ENCODE measurements at places on chromosomes 1 and 21.

DNA sequence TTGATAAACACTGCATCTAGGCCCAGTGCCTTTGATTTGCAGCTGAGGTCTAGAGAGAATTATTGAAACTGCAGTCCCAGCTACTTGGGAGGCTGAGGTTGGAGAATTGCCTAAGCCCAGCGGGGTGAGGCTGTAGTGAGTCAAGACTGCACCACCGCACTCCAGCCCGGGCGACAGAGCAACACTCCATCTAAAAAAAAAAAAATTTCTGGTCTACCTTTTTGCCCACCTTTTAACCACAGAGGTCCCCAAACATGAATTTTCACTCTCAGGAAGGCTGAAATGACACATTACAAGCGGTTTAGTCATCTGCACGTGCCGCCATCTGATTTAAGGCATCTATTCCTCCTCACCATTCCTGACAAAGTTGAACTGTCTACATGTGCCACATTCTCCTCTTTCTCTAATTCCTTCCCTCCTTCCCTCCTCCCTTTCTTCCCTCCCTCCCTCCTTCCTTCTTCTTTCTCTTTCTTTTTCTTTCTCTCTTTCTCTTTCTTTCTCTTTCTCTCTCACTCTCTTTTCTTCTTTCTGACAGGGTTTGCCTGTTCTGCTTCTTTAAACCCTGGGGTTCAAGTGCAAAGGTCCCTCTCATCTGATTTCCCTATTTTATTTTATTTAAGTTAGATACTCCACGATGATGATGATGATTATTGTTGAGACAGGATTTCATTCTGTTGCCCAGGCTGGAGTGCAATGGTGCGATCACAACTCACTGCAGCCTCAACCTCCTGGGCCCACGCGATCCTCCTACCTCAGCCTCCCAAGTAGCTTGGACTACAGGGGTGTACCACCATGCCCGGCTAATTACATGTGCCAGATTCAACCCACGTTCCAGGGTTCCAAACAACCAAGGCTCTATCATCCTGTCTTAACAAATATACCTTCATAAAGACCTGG lies 3.0 kb upstream of the SOD1 start:
- peak; percentile 27 for DNase-seq

GRCh38 chr1:238265866-238266265 lies 375.1 kb upstream of the ZP4 start:
- no peak for DNase-seq

GRCh38 chr1:2583871-2584351 lies 2.7 kb upstream of the PRXL2B start:
- DNase-seq, result no peak

- DNase-seq, result no peak
Measured at GRCh38 chr1:168598892-168599291, 22.5 kb downstream of the XCL1 start.

DNA sequence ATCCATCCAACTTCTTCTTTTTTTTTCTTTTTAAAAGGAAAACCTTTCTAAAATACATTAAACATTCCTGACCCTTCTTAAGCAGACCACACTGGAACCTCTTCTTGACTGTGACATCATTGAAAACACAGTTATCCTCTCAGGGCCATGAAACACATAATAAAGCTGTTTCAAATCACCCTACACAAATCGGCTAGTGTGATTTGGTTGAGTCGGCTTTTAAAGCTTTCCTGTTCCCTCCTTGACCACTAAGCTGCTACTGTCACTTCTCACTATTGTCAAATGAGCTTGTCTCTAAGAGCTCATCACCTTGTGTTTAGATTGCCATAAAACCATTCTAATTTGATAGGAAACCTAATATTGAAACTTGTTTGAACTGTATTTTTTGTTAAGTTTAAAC lies 5.9 kb downstream of the USP24 start:
- DNase-seq, result no peak

DNA sequence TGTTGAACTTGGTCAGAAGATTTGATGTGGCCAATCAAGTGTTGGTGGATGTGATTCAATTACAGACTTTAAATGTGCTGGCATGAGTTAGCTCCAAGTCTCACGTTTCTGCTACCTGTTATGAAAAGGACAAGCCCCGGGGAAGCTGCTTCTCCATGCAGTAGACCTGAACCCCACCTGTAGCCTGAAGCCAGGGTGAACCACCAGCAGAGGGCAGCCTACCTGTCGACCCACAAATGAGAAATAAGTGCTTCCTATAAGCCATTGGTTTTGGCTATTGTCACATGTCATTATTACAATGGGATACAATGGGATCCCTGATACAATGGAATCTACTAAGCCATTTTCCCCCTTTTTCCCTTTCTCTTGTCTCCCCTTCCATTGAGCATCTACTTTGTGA lies 230.2 kb downstream of the PRDM2 start:
- DNase-seq, result no peak

- peak; percentile 51 for DNase-seq
Measured at GRCh38 chr1:67214420-67215174, 48.3 kb downstream of the IL23R start.

DNA sequence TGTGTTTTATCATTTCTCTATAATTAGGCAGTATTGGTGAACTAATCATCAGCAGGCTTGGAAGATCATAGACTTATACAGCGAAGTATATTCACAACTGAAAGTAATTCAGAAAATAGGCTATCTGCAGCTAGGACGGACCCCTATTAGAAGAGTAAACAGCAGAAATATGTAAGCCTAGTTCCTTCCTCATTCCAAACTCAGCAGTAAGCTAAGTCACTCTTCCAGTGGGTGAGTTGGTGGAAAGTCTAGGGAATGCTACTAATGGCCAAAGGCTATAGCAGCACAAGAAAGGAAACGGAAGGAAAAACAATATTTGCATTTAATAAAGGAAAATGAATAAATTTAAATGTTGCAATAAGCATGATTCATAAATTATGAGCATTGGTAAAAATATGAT lies 918.1 kb upstream of the TMPRSS15 start:
- DNase-seq, result no peak

DNA sequence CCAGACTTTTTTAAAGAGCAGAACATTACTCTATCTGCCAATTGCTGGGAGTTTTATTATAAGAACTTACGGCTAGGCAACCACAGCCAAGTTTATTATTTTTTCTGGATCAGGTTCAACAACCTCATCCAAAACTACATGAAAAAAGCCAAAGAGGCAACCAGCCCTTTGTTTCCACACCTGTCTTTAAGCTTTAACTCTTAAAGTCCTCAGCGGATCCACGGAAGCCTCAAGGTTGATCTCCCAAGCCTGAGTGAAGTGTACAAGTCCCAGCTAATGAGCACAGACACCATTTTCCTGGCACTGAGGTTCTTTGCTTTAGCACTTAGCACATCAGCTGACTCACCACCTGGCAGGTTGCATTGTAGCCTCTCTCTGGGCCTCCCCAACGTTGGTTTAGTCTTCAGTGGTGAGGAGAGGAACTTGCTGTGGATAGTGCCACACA lies 143.1 kb downstream of the TGFBR3 start:
- no peak for DNase-seq

DNA sequence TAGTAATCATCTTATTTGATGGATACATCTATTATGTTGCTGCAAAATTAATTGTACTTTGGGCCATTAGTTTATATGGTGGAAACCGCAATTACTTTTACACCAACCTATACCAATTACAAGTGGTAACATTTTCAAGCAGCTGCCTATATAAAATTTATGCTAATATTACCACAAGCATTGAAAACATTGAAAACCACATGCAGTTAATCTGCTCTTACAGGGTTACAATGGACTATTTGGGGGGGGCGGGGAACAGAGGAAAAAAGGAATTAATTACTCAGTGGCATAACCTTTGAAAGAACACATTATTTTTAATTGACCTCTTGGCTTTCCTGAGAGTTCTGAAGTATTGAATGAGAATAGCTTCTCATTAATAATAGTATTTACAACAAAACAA lies 1793.2 kb downstream of the NCAM2 start:
- no peak for DNase-seq

DNA sequence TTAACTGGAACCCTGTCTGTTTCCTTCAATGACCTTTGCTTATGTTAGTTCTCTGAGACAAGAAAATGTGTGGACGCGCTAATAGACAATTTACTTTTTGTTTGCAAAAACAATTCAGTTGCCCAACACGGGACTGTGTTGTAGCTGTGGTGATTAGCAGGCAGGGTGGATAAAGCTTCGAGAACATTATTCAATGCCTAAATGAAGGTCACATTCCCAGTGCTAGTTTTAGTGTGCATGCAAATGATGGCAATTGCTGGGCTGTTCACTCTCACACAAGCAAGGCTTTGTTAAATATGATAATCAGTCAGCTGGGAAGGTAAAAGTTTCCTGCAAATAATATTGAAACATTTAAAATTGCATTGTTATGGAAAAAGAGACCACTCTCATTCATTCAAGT lies 188.4 kb downstream of the BACH1 start:
- no peak for DNase-seq

DNA sequence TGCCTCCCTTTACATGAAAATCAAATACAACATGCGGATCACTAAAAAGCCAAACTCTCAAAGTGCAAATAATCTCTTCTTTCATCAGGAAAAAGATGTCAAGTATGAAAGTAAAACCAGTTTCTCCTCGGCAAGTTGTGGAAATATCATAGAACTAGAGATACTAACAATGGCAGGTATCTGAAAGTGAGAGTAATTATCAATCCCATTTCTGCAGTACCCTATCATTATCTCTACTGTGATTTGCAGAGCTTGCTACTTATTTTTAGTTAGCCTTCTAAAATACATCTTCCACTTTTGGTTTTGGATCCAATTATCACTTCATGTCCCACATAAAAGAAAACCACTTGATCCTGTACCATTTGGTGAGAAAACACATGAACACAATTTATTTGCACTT lies 3.0 kb downstream of the TP53BP2 start:
- DNase-seq, result no peak

- no peak for DNase-seq
Measured at GRCh38 chr1:17717594-17718535, 37.3 kb upstream of the ACTL8 start.

DNA sequence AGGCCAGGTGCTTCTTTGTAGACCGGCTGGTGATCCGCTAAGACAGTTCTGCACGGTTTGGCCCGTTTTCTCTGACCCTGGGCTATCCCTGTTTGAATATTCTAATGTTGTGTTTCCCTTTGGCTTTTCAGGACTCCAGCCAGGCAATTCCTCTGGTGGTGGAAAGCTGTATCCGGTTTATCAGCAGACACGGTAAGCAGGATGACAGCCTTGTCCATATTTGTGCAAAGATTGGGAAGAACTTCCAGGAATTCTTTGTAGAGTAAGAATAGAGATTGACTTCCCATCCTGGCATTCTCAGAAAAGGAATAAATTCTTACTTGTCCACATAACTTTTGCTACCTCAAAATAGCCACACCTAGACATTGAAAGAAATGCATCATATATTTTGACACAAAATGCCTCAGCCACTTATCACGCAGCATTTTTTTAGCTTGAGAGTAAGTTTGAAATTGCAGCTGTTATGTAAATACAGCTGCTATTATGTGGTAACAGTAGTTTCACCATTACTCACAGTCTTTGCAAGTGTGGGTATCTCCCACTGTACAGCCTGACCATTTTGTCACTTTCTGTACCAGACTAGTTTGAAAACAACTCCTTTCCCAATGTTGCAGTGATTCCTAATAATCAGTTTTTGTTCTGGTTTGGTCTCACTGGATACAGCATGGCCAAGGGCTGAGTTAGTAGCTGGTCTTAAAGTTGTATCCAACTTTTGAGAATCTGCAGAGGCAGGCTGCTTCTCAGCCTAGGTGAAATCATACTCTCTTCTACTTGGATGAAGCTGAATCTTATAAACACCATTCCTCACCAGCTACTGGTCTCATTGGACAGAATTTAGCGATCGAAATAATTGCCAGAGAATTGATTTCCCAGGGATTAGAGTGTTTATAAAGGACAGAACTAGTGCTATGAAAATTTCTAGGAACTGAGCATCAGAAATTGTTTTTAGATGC lies 40.0 kb upstream of the IKBKE start:
- no peak for DNase-seq

DNA sequence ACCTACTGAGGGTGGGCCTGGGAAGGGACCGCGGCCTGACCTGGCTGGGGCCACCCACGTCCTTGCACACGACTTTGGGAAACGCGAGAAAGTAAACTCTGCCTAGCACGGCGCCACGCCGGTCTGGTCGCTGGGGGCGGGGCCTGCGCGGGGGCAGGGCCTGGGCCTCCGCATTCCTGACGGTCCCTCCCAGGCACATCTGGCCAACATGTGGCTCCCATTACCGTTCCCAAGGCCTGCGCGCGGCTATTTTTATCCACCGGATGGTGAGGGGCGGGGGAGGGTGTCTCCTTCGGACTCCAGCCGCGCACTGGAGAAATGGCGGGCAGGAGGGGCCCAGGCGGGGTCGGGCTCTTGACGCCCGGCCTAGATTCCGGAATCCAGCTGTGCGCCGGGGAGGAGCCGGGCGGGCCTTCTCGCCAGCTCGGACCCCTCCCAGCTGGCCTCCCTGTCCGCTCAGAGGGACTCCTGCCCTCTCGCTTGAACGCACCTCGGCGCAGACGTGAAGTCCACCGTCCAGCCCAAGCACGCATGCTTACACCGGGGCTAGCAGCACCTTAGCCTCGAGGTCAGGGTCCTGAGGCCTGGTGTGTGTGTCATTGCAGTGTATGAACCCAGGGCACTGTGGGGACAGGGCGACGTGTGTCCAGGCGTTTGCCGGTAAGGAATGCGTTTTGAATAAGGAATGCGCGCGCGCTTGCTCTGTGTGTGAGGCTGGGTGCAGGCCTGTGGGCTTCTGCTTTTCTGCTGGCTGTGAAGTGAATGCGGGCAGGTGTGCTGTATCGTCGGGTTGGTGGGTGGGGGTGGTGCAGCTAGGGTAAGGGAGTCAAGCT lies 2.1 kb downstream of the EVA1B start:
- no peak for DNase-seq

DNA sequence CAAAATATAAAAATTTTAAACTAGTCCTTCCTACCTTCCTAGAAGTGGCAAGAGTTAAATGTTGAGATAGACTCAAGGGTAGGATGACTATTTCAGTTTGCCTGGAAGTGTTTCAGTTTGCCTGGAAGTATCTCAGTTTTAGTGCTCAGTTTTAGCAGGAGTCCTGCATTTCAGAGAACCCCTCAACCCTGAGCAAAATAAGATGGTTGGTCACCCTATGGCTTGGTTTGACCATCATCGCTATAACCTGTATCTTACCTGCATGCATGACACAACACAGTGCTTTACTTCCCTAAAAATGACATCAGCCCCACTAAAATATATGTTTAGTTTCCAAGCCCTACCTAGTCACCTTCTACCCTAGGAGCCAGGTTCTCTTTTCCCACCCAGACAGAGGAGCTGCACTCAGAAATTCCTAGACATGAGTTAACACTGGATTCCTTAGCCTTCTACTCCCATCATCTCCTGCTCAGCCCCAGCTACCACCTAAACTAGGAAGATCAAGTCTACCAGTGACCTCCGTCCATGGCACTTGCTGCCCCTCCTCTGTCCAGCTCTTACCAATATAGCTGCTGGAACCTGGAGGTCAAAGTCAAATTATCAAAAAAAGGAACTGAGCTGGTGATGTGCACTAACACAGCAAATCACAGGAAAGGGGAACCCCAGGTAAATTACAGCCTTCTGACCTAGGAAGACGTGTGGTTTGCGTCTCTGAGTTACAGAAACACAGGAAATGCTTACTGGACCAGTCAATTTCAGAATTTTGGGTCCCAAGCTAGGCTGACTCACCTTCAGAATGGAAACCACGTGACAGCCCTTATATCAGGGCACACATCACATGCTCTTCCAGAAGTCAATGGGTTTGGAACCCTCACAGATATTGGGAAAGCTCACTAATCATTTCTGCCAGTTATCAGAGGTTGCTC lies 2.2 kb upstream of the G0S2 start:
- DNase-seq, result no peak
